Neural progenitor cell (in vitro differentiated cells): ENCODE measurements at places on chromosomes 1 and 21. TPM values are rescaled to one million over a fixed set of nuclear protein-coding genes. Genes with fewer than 3 reads are reported as not detected.

The OR2AK2 gene
- total RNA-seq, result not detected in 2 replicates

The TNFSF18 gene
- 0.15 TPM in 1 of 2 replicates, not detected in the other for total RNA-seq

The MAP3K21 gene
- total RNA-seq, result 4.2 and 5.4 TPM in 2 replicates

The FOXJ3 gene
- 48.8 and 58.5 TPM in 2 replicates for total RNA-seq

The MYBPH gene
- total RNA-seq, result not detected in 2 replicates

The CYP2J2 gene
- total RNA-seq, result 0.07 and 0.19 TPM in 2 replicates

The TMEM269 gene
- 0.31 and 0.47 TPM in 2 replicates for total RNA-seq

GRCh38 chr1:231065510-231066241 is 25.6 kb upstream of the FAM89A start:
- no peak for DNase-seq

DNA sequence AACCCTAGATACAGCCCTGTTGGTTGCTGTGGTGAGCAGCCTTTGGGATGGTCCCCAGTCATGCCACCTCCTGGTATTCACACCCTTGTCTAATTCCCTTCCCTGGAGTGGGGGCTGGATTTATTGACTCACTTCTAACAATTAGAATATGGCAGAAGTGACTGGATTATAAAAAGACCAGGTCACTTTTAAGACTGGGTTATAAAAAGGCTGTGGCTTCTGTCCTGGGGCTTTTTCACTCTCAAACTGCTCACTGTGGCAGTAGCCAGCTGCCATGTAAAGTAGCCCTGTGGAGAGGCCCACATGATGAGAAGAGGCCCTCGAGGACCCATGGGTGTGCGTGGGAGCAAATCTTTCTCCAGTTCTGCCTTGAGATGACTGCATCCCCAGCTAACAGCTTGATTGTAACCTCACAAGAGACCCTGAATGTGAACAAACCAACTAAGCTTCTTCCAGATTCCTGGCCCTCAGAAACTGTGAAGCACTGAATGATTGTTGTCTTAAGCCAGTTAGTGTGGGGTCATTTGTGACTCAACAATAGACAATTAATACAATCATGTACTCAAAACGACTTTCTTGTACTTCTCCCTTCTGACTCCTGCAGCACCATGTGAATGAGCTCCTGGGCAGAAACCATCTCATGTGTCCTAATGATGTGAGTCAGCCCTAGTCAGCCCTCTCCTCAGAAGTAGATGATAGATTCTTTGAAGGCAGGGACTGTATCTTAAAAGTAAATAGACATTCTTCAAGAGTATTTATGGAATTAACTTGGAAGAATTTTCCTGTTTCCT is 234.9 kb downstream of the TNR start:
- DNase-seq, result no peak

GRCh38 chr1:29105822-29106221 is 17.9 kb downstream of the TMEM200B start:
- DNase-seq, result no peak

DNA sequence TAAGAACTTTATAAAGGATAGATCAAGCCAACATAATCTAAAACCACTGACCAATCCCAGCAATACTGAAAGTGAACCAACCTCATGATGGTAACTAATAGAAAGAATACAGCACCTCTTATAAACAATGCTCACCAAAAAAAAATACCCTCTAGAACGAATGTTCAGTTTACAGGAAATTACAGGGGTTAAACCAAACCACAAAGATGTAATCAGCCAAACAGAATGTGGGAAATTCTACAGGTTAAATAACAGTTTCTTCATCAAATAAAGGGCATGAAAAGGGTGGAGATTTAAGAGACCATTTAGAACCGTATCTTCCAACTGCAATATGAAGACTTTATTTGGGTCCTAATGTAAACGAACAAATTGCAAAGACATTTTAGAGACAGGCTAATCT is 30.4 kb downstream of the ARID4B start:
- DNase-seq, result no peak

DNA sequence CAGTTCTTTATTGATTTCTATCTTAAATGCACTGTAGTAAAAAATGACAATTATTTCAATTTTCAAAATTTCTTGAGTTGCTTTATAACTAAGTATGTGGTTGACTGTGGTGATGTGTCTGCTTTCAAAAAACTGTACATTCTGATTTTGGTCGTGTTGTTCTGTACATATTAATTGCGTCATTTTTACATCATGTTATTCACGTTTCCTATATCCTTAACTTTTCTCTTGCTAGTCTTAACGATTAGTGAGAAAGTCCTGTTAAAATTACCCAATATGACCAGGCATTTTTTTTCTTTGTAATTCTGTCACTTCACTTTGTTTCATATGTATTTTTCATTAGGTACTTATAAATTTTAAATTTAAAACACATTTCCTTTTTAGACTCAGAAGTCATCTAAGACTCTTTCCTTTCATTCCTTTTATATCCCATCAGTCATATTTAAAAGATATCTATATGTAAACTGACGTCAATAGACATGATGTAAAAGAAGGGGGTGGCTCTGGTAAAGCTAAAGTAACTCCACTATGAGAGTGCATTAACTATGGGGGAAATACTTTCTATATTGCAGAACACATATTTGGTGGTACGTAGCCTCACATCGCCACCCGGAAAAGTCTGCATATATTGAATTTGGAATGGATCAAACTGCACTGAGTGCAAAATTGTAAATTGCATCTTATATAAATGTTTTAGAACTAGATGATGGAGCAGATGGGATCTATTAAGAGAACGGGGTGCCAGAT is 1.1 kb upstream of the COA6 start:
- no peak for DNase-seq

DNA sequence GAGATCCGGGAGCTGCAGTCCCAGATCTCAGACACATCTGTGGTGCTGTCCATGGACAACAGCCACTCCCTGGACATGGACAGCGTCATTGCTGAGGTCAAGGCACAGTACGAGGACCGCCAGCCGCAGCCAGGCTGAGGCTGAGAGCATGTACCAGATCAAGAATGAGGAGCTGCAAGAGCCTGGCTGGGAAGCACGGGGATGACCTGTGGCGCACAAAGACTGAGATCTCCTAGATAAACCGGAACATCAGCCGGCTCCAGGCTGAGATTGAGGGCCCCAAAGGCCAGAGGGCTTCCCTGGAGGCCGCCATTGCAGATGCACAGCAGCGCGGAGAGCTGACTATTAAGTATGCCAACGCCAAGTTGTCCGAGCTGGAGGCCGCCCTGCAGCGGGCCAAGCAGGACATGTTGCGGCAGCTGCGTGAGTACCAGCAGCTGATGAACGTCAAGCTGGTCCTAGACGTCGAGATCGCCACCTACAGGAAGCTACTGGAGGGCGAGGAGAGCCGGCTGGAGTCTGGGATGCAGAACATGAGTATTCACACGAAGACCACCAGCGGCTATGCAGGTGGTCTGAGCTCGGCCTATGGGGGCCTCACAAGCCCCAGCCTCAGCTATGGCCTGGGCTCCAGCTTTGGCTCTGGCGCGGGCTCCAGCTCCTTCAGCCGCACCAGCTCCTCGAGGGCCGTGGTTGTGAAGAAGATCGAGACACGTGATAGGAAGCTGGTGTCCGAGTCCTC is 25.5 kb downstream of the ETV3L start:
- DNase-seq, result peak; percentile 81

GRCh38 chr1:27349784-27350662 is 8.2 kb downstream of the SYTL1 start:
- peak; percentile 92 for DNase-seq

DNA sequence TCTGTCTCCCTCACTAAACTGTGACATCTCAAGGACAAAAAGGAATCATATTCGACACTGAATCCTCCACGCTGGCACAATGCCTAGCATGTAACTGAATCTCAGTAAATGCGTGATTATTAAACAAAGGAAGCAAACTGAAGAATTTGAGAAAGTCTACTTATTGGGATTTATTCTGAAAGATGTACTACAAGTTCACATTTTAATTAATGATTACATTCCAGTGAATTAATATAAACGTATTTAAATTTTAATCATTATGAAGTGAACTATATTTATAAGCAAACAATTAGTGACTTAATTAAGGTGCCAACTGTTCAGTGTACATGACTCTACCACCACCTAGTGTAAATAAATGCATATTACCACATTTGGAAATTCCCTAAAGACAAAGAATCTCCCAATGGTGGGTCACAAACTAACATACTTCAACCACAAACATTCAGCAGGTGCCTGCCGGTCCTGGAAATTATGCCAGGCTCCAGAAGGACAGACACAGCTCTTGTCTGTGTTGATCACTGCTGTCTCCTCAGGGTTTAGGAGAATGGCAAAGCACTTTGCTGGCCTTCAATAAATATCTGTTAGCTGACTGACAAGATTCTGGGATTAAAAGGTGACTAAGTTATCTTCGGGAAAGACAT is 56.3 kb downstream of the SMYD3 start:
- DNase-seq, result peak; percentile 11

- DNase-seq, result no peak
These were observed 521.1 kb downstream of the ADGRL2 start for GRCh38 chr1:82321794-82322193.

- peak; percentile 27 for DNase-seq
These were observed 135.0 kb downstream of the TGFB2 start for GRCh38 chr1:218480137-218480536.

- DNase-seq, result no peak
These were observed 17.5 kb downstream of the BACH1 start for GRCh38 chr21:29316029-29316742.

DNA sequence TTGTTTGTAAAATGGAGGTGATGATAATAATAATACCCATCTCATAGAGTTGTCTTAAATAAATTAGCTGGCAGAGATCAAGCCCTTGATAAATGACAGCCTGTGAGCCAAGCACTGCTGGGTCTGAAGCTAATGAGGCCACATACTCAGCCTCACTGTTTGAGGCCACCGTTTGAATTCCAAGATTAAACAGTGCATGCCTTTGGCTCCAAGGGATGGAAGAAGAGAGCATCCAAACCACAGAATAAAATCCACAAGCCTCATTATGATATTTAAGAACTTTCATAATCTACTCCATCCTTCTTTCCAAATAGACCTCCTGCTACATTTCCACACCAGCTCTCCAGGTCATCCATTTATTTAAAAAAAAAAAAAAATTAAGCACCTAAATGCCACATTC is 29.0 kb downstream of the TGFBR3 start:
- DNase-seq, result no peak
